ENCODE measurements at places on chromosomes 2 and 18.

DNA sequence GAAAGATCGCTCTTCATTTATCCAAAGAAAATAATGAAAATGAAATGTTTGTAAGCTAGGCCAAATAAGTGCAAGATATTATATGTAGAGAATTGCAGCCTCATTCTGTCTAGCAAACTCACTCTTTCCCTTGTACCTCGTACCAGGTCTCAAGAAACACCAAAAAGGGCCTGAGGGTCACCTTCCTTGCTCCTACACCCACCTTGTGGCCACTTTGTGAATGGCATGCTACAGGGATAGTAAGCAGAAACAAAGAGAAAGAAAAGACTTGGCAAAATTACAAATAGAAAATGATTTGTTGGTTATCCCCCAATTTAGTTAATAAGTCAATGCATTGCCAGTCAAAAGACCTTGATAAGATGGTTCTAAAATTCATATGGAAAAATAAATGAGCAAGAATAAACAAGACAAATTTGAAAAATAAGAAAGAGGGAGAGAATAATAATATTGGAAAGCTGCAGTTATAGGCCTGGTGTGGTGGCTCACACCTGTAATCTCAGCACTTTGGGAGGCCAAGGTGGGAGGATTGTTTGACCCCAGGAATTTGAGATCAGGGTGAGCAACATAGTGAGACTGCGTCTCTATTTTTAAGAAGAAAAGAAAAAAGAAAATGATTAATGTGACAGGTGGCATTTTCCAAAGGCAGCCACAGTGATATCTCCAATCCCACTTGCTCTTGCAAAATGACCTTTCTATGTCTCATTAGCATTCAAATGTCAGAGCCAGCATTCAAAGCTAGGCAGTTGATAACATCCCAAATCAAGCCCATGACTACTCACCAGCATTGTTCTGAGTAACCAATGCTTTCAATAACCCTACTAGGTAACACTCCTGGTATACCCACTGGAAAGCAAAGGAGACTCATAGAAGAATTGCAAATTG is 38.8 kb upstream of the BMP10 start:
- H3K4me3 ChIP-seq: no peak overlapping the region
- H3K36me3 ChIP-seq: no peaks in the 10 kb centered on the region
- peak; percentile 76 for DNase-seq
- H3K27ac ChIP-seq: no peak overlapping the region
- no peaks in the 10 kb centered on the region for H3K27me3 ChIP-seq

DNA sequence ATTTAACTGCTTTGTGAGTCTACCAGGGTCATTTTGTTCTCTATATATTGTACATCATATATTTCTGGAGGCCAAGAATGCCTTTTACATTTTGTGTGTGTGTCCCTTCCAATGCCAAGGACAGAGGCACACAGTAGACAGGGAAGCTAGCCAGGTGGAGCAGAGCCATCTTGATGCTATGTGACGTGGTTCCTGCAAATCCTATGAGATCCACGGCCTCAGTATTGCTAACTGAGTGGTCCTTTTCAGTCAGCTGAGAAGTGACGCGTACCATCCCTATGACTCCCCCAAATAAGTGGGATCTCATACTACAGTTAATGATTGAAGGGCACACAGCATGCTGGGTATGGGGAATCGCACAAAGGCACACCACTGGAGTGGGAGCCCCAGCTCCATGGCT is 27.3 kb downstream of the CCDC141 start:
- H3K27me3 ChIP-seq: no peaks in the 10 kb centered on the region
- no peaks in the 10 kb centered on the region for H3K4me1 ChIP-seq
- H3K4me3 ChIP-seq: no peak overlapping the region
- no peak overlapping the region for H3K27ac ChIP-seq

DNA sequence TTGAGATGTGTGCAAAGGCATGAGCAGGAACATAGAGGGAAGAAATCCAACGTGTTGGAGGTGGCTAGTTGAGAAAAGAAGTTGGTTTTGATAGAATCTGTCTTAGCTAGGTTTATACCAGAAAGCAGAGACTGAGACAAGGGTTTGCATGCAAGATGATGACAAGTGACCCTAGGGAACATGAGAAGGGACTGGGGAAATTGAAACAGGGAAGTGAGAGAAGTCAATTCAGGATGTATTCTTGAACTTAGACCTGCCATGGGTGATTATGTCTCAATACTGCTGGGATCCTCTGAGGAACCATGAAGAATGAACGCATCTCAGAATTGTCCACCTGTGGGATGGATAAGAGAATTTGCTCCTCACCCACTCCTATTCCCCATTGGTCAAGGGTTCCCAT is 20.5 kb downstream of the IL36A start:
- DNase-seq: no peak
- no peaks in the 10 kb centered on the region for H3K4me1 ChIP-seq

DNA sequence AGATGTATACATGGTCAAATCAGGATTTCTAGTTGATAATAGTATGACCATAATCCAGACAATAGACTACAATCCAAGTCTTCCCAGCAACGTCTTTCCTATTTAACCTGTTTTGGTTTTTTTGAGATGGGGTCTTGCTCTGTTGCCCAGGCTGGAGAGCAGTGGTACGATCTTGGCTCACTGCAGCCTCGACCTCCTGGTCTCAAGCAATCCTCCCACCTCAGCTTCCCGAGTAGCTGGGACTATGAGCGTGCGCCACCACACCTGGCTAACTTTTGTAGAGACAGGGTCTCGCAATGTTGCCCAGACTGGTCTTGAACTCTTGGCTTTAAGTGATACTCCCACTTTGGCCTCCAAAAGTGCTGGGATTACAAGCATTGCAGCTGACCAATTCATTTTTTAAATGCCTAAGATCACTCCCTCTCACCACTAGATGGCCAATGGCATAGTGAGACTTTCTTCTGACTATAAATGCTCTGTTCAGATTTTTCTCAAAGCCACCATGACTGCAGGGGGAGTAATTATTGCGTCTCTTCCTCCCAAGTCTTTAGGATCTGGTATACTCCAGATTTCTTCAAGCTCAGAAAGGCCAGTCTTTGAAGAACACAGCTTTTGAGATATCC is 47.6 kb downstream of the HNRNPLL start:
- no peaks in the 10 kb centered on the region for H3K36me3 ChIP-seq
- no peak overlapping the region for H3K4me3 ChIP-seq
- no peak for DNase-seq
- no peaks in the 10 kb centered on the region for H3K27me3 ChIP-seq

- no peak overlapping the region for H3K27ac ChIP-seq
Measured at GRCh38 chr2:5290900-5291546, 401.2 kb upstream of the SOX11 start.

DNA sequence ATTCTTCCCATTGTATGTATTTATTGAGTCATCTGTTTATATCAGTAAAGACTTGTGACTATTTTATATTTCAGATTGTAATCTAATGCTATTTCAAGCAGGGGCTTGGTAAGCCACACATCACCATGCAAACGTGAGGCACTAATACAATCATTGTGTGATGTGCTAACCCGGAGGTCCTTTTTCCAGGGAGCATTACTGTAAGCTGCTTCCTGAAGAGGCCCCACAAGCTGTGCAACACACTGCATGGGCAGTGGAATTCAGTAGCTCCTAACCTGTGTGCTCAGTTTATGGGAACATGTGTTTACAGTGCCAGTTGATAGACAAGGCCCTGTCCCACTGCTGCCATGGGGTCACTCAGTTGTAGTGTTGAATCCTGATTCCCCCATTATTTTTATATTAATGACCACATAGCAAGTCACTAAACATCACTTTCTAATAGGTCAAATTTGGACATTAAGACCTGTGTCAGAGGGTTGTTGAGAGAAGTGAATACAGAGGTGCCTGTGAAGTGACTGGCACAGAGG is 162.9 kb downstream of the FHOD3 start:
- H3K4me3 ChIP-seq: no peak overlapping the region
- H3K36me3 ChIP-seq: no peaks in the 10 kb centered on the region
- peaks cover 6% of the 10 kb centered on the region for H3K27me3 ChIP-seq
- H3K27ac ChIP-seq: no peak overlapping the region

GRCh38 chr2:38438133-38438882 is 61.2 kb upstream of the ATL2 start:
- DNase-seq: no peak
- no peaks in the 10 kb centered on the region for H3K27me3 ChIP-seq
- H3K27ac ChIP-seq: no peak overlapping the region
- H3K4me3 ChIP-seq: no peak overlapping the region
- no peaks in the 10 kb centered on the region for H3K4me1 ChIP-seq

DNA sequence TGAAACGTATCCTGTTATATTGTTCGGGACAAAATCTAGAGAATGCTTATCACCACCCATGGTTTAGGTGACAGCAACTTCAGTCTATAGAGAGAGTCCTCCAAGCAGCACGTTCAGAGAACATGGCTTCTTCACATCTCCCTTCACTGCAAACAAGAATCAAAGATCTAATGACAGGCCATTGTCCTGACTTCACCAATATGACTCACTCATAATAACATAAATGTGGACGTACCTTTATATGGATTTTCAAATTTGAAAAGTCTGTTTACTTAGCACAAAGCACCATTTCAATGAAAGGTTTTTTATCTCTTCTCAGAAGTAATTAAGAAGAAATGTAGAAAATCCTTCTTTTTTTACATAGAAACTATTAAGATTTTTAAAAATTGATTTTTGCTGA is 46.7 kb downstream of the KLF7 start:
- H3K27me3 ChIP-seq: no peaks in the 10 kb centered on the region
- H3K27ac ChIP-seq: no peak overlapping the region
- no peak for DNase-seq
- no peaks in the 10 kb centered on the region for H3K4me1 ChIP-seq
- no peak overlapping the region for H3K4me3 ChIP-seq

- H3K4me3 ChIP-seq: no peak overlapping the region
- no peaks in the 10 kb centered on the region for H3K36me3 ChIP-seq
- H3K4me1 ChIP-seq: no peaks in the 10 kb centered on the region
- peak; percentile 56 for DNase-seq
- no peak overlapping the region for H3K27ac ChIP-seq
Measured at GRCh38 chr2:73212448-73213176, 1.4 kb upstream of the SMYD5 start.

GRCh38 chr18:79459946-79460480 is 64.3 kb downstream of the NFATC1 start:
- H3K4me1 ChIP-seq: no peaks in the 10 kb centered on the region
- no peaks in the 10 kb centered on the region for H3K36me3 ChIP-seq
- no peak for DNase-seq
- no peaks in the 10 kb centered on the region for H3K27me3 ChIP-seq
- no peak overlapping the region for H3K27ac ChIP-seq

DNA sequence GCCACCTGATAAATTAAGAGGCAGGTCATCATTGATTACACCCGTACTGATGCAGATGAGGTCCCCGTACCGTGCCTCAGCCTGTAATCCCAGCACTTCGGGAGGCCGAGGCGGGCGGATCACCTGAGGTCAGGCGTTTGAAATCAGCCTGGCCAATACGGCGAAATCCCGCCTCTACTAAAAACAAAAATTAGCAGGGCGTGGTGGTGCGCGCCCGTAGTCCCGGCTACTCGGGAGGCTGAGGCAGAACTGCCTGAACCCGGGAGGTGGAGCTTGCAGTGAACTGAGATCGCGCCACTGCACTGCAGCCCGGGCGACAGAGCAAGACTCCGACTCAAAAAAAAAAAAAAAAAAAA is 683 bp upstream of the ENOSF1 start:
- H3K27ac ChIP-seq: peak overlapping the region; percentile 82
- peak overlapping the region; percentile 67 for H3K4me3 ChIP-seq
- H3K4me1 ChIP-seq: peaks cover 7% of the 10 kb centered on the region
- no peaks in the 10 kb centered on the region for H3K27me3 ChIP-seq
- H3K36me3 ChIP-seq: no peaks in the 10 kb centered on the region

GRCh38 chr18:8249811-8250210 is 359.4 kb upstream of the RAB12 start:
- DNase-seq: no peak
- no peaks in the 10 kb centered on the region for H3K36me3 ChIP-seq
- no peak overlapping the region for H3K4me3 ChIP-seq
- no peaks in the 10 kb centered on the region for H3K27me3 ChIP-seq
- no peak overlapping the region for H3K27ac ChIP-seq
- no peaks in the 10 kb centered on the region for H3K4me1 ChIP-seq

GRCh38 chr2:61178603-61179545 is 16.9 kb downstream of the C2orf74 start:
- H3K27ac ChIP-seq: peak overlapping the region; percentile 99
- peak; percentile 18 for DNase-seq
- H3K4me3 ChIP-seq: no peak overlapping the region
- H3K4me1 ChIP-seq: peaks cover 8% of the 10 kb centered on the region
- no peaks in the 10 kb centered on the region for H3K27me3 ChIP-seq

DNA sequence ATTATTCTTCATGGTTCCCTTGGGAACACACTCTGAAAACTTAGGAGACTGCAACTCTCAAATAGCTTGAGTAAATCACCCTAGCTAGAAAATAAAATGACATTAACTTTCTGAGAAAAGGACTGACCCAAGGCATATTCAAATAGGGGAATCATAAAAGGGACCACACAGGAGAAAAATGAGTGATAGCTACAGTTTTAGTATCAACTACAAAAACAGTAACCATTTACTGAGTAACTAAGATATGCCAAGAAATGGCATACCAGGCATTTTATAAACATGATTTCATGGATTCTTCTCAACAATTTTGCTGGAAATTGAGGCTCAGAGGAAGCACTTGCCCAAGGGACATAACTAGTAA is 84.5 kb downstream of the AFF3 start:
- H3K27ac ChIP-seq: no peak overlapping the region
- H3K4me1 ChIP-seq: no peaks in the 10 kb centered on the region
- no peak overlapping the region for H3K4me3 ChIP-seq
- DNase-seq: no peak
- no peaks in the 10 kb centered on the region for H3K27me3 ChIP-seq

DNA sequence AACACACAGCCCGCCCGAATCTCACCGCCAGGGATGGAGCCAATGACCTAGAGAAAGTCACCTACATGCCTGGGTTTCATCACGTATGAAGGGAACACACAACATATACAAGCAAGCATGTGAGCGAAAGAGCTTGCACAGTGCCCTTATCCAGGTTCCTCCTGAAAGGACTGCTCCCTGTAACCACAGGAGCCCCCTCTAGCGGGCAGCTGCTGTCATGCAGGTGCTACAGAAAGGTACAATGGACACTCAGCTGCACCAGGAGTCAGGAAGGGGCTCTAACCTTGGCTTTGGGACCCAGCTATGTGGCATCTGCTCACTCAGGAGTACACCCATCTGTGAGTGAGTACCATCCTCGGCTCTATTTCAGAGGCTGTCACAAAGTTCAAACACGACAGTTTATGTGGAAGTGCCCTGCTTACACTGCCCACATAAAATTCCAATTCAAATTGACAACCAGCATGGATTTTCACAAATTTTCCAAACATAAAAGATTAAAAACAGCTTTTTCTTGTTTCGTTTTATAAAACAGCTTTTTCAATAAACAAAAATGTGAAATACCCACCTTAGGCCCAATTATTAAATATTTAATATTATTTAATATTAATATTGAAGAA is 3.5 kb downstream of the NDUFA10 start:
- no peak overlapping the region for H3K4me3 ChIP-seq
- DNase-seq: peak; percentile 35
- H3K36me3 ChIP-seq: no peaks in the 10 kb centered on the region
- no peaks in the 10 kb centered on the region for H3K27me3 ChIP-seq
- no peaks in the 10 kb centered on the region for H3K4me1 ChIP-seq

Data from uterus (tissue), 4 donors.